GM10248 (cell line): ENCODE measurements at places on chromosomes 6 and 20.

GRCh38 chr6:136405420-136406029 lies 115.9 kb upstream of the BCLAF1 start:
- DNase-seq: no peak

GRCh38 chr6:80454661-80455365 lies 348.3 kb downstream of the BCKDHB start:
- DNase-seq: no peak

DNA sequence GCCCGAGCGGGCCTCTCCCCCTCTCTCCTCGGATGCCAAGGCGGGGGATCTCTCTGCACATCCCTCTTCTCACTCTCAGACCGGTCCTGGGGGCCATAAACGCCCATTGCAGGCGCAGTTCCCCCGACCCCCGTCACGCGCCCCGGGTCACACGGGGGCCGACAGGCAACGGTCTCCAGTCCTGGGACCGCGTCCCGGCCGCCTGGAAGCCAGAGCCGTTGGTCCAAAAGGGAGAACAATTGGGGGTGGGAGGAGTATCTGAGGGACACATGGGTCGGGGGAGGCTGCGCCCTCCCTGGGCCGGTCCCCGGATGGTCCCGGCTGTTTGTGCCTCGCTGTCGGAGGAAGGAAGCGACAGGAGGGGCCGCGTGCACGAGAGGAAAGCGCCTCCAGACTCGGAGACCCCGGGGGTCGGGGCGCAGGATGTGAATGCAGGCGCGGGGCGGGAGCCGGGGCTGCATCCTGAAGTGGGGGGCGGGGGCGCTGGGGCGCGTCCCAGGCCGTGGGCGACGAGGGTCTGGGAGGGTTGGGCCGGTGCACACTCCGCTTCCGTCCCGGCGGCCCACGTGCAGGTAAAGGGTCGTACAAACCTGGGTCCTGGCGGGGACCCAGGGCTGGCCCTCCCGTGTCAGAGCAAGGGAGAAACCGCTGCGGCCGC lies 903 bp downstream of the SLC4A11 start:
- DNase-seq: no peak

DNA sequence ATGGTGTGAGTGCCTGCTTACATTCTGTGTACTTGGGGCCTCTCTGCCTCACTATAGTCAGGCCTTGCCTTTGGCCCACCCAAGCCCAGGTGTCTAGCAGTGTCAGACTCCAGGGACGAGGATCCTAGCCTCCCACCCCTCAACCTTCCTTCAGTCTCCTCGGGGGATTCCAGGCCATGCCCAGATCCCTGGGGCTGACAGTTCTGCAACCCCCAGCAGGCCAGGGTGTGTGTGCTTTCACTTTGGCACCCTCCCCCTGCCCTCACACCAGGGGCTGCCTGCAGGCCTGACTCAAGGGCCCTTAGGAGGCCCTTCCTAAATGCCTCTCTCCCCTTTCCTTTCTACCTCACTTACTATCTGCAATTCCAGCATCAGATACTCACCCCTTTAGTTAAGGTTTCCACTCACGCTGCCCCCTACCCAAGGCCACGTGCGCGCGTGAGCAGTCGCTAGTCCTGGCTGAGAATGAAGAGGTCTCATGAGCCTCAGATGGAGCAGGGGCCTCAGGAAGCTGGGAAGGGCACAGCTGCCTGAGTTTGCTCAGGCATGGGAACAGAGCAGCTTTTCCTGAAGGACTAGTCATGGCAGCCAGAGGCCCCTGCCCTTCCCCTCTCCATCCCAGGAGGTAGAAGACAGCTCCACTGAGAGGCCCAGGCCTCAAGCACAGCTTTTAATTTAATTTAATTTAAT lies 859 bp upstream of the CLPS start:
- DNase-seq: no peak

DNA sequence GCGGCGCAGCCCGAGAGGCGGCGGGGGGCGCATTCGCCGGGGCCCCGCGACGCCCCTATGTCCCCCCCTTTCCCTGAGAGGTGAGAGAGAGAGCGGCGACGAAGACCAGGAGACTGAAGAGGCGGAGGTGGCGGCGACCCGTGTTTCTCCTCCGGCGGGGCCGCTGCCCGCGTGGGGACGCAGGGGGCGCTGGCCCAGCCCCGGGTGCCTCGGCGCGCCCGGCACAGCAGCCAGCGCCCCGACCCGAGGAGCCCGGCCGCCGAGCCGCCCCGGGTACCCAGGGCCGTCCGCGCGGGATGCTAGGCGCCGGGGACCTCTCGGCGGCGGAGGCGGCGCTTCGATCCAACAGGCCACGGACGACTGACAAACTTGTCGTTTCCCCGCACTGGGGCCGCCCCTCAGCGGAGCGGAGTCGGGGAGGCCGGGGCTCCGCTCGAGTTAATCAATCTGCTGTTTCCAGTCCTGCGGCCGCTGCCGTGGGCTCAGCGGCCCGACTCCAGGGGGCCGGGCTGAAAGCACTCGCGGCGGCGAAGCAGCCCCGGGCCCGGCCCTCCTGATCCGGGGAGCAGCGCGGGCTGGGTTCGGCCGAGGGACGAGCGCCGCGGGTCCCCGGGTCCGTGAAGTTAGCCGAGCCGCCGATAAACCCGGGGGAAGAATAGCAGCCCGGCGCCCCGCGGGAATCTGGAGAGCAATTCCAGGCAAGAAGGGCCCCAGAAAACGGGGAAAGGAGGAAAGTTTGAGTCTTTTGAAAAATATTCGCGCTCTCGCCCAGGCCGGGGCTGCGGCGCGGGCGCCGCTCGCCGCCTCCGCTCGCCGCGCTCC lies 631 bp downstream of the MDGA1 start:
- DNase-seq: peak; percentile 43

DNA sequence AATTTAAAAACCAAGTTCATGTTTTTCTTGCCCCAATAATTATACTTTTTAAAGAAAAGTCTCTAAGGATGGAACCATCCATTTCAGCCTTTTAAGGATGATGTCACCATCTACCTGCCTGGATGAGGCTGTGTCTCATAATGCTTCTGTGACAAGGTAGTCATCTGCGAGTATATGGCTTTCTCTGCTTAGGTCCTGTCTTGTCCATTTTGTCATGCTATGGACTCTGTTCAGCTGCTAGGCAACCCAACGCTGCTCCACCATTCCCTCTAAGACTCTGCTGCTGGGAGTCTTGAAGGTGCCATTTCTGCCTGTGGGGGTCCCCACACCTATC lies 459.8 kb upstream of the RUNX2 start:
- DNase-seq: peak; percentile 23

DNA sequence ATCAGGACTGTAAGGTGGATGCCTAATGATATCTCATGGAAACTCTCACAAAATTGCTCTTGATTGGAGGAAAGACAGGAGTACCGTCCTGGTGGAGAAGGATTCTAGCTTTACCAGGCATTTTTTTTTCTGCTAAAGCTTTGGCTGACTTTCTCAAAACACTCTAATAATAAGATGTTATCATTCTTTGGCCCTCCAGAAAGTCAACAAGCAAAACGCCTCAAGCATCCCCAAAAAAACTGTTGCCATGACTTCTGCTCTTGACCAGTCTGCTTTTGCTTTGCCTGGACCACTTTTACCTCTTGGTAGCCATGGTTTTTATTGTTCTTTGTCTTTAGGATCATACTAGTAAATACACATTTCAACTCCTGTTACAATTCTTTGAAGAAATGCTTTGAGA lies 55.5 kb upstream of the RUNX2 start:
- DNase-seq: no peak
